Sciatic nerve (tissue), 2 donors: ENCODE measurements at places on chromosomes 13 and 19. TPM values are rescaled to one million over a fixed set of nuclear protein-coding genes. Genes with fewer than 3 reads are reported as not detected.

SYNGR4 gene
- total RNA-seq = not detected

GRCh38 chr13:25175026-25175425, 2.9 kb upstream of the AMER2 start:
- no peak for DNase-seq

DNA sequence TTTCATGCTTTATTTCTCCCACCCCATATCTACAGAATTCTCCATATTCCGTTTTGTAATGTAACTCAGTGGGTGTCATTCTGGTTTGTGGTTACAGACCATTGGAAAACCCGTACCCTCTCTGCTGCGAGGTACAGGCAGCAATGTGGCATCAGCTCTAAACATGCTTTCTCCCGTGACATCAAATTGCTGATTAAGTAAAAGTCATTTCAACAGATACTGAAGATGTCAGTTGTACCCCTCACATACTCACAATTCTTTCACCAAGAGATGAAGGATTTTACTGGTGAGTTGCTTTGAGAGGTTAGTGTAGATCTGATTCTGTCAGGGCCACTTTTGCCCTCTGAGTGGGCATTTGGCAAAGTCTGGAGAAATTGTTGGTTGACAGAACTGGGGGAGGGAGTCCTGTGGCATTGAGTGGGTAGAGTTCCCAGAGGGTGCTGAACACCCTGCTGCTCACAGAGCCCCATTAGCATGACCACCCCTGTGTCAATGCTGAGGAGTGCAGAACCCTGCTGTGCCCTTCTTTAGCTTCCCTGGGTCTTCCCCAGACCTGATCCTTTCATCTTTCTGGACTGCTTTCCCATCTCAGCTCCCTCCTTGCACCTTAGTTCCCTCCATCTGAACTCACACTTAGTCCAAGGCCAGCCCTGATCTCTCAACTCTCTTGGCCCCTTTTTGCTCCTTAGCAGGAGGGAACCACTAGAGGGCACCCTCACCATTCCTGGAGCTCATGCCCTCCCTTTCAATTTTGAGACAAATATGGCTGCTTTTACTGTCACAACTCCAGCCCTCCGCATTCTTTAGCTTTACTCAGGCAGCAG, 39.9 kb upstream of the CEACAM8 start:
- no peak for DNase-seq

GRCh38 chr13:43193789-43194420, 170.5 kb downstream of the DNAJC15 start:
- DNase-seq = no peak

PSG6 gene
- total RNA-seq = not detected

DNA sequence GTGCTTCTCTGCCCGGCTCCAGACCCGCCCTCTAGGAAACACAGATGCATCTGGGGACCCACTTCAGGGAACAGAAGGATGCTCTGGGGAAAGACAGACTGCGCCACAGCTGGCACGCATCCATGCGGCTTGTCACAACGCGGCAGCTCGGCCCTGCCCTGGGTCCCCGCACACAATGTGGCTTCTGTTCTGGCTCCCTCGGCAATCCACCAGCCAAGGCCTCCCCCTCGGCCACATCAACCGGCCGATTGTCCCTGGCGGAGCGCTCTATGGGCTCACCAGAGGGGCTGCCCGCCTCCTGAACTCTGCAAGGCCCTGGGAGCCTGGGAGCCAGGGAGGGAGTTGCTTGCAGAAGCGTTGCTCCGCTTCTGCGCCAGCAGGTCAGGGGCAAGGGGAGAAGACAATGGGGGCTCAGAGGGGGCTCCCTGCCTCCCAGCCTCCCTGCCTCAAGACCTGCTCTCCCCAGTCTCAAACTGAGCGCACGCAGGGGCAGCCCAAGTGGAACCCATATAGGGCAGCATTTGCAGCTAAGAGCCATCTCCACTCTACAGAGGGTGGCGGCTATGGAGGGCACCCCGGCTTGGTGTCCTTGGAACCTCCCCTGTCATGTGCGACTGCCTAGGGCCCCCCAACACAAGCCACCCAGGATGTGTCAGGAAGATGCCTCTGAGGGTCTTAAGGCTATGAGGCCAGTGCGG, 37.9 kb downstream of the MLLT1 start:
- peak; percentile 89 for DNase-seq

DNA sequence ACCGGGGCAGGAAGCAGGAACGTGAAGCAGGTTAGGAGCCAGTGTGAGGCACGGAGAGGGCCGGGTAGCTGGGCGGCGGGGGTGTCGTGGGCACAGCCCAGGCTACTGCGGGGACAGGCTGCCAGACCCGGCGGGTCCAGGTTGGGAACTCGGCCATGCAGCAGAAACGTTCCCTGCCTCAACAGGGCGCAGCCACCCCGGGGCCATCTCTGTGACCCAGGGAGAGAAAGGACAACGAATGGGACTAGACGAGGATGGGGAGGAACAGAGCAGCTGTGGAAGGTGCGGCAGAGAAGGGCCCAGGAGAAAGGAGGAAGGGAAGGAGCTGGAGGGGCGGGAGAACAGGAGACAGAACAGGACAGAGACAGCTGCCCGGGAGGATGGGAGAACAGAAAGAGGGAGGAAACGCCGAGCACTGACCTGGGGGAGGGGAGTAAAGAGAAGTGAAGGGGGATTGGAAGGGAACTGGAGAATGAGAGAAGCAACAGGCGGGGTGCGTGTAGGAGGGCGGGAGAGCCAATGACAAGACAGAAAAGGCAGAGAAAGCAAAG, 12.9 kb upstream of the GARIN5A start:
- no peak for DNase-seq

GRCh38 chr13:113493315-113493951, 2.9 kb upstream of the DCUN1D2 start:
- DNase-seq = no peak

CEACAM6 gene
- total RNA-seq = 1.1 TPM

- DNase-seq = no peak
These were observed 23.0 kb downstream of the GTF2F2 start for GRCh38 chr13:45143346-45143751.

GRCh38 chr13:95073747-95074311, 227.4 kb downstream of the ABCC4 start:
- no peak for DNase-seq

SYNE4 gene
- 0.67 TPM for total RNA-seq

DNA sequence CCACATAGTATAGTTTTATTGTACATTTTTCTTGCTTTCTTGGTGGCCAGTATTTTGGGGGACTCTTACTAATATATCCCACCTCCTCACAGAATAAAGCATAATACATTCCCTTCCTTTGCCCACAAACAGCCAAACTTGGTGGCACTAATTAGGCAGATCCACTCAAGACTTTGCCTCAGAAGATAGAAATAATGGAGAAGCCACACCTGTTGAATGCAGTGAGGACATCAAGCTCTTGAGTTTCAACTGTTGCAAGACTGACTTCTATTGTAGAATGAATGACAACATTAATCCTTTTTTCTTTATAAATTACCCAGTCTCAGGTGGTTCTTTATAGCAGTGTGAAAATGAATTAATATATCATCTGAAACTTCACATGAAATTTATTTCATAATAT, 1183.6 kb upstream of the ATXN8OS start:
- DNase-seq = no peak

- DNase-seq = no peak
These were observed 463 bp downstream of the SUGP1 start for GRCh38 chr19:19319732-19320360.

DNA sequence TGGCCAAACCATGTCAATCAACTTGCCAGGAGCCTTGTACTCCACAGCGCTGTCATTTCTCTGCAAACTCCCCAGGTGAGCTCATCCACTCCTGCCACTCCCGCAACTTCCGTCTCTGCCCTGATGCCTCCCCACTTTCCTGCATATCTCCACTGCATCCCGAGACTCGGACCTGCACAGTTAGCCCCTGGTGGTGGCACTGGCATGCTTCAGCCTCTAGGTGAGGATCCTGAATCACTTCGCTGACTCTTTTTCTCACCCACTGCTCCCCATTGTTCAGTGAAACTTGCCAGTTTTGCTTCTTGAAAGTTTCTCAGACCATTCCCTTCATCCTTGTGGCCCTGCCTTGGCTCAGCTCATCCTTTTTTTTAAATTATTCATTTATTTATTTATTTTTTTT, 3.4 kb upstream of the CTU1 start:
- DNase-seq = no peak

ZNF776 gene
- total RNA-seq = 18.1 TPM

DNA sequence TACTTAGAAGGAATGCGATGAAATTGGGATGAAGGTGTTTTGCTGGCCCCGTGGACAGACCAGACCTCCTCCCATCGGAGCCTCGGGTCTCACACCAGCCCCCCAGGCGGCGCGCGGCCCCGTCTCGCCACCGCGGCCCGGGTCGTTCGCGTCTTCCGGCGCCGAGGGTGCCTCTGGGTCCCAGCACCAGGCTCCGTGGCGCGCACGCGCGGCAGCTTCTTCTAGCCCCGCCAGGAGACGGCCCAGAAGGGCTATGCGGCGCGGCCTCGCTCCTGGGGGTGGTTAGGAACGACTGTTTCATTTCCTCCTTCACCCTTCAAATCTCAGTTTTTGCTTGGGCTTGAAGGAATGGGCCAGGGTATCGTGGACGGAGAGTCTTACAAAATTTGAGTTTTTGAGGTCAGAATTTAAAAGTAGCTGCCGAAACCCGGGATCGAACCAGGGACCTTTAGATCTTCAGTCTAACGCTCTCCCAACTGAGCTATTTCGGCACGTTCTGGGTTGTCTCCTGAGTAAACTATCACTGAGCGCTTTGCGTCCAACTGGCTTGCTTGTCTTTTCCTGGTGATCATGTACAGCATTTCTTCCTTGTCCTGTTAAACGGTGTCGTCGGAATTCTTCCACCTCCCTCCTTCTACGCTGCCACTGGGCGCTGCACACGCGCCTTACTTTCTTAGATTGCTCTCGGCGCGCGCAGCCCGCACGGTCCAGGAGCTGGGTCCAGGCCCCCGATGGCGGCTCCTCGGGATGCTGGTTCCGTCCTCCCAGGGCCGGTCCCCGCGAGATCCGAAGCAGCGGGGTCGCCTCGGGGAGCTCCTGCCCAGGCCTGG, 46.5 kb downstream of the TGDS start:
- peak; percentile 93 for DNase-seq

ZNF714 gene
- total RNA-seq = 10.4 TPM

GNA15 gene
- total RNA-seq = 9.5 TPM

- DNase-seq = no peak
These were observed 3.2 kb downstream of the SYDE1 start for GRCh38 chr19:15110418-15110815.

GRCh38 chr13:46173656-46174055, 8.3 kb downstream of the LCP1 start:
- DNase-seq = no peak

CGB7 gene
- total RNA-seq = not detected

NCR1 gene
- 0.45 TPM for total RNA-seq

- DNase-seq = no peak
These were observed 98.5 kb downstream of the C1QTNF9 start for GRCh38 chr13:24407844-24408243.

PSG7 gene
- total RNA-seq = not detected

DNA sequence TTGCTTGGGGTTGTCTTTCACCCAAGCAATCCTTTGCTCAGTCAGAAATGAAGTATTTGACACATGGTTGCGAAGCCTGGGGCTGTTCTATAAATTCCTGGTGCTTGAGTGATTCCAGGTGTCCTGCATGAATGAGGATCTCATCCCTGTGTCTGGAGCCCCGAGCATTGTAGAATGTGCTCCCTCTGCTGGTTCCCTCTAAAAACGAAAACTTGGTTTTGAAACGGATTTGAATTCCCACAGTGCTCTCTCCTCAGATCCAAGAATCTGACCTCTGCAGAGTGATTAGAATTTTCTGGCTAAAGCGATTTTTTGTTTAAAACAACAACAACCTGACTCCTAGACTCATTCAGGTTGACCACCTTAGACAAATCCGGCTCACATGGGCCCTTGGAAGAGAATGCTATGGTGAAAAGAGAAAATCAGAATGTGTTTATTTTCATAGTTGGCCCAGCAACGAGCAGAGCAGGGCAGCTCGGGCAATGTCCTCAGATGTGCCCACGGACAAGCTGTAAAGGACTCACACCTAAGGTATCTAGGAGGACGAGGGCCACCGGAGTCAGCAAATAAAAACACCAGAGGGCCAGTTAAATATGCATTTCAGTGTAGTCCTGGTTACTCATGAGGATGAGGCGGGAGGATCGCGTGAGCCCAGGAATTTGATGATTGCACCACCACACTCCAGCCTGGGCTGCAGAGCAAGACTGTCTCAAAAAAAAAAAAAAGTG, 8.7 kb upstream of the ATP12A start:
- no peak for DNase-seq

DNA sequence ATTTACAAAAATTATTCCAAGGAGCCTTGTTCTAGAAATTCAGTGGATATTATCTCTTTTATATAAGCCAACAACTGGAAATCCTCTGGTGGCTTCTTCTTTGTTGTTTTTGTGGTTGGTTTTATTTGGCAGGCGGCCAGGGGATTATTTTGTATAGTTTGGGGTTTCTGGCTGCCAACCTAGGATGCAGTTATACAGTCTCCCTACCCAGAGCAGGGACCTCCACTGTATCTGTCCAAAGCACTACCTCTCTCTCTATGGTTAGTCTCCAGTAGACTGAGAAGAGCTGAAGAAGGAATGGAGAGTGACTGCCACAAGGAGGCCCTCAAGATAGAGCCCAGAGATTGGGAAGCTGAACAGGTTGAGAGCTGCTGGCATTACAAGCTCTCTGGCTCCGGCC, 80.2 kb downstream of the ZAR1L start:
- no peak for DNase-seq

DNA sequence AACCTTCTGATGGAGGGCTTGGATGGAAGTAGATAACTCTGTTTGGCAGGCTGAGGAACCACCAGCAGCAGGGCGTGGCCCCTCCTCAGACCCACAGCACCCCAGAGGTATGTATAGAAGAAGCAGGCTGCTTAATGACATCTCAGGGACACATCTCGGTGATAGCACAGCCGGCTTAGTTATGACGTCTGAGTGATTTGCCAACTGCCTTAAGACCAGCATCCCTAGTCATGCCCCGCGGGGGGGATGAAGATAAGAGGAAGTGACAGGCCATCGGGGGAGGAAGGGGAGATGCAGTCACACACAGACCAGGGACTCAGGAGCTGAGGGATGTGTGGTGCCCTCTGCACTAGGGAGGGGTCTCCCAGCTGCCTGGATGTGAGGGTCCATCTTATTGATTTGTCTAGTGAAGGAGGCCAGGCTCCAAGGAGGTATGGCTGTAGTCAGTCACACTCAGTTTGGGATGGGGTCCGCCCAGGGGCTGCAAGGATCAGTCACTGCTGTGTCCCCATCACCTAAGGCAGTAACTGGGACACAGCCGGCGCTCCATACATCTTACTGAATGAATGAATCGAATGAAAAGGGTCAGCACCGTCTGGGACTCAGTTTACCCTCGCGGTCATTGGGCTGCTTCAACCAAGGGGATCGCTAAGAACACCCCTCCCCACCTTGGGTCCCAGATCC, 19.2 kb upstream of the ERCC1 start:
- no peak for DNase-seq

DNA sequence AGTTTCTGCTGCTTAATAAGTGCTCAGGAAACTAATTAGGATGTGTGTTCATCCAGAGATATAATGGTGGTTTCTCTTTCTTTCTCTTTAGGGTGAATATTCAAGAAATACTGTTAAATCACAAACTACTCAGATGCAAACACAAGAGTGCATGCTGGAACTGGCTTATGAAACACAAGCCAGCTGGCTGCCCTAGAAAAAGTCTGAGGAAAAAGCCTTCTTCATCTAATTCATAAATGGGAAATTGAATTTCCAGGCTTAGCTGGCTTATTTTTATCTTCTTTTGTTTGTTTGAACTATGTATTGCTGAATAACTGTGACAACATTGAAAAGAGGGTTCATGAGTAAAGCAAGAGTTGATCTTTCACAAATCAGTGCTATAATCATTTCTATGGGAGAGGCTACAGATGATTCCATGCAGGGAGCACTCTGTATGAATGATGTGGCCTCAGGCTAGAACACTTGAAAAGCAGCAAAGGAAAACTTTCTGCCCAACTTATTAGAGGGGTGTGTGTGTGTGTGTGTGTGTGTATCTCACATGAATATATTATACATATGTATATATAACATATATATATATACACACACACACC, 69.8 kb upstream of the SCEL start:
- DNase-seq = no peak
